ENCODE measurements at places on chromosomes 16 and 17.

DNA sequence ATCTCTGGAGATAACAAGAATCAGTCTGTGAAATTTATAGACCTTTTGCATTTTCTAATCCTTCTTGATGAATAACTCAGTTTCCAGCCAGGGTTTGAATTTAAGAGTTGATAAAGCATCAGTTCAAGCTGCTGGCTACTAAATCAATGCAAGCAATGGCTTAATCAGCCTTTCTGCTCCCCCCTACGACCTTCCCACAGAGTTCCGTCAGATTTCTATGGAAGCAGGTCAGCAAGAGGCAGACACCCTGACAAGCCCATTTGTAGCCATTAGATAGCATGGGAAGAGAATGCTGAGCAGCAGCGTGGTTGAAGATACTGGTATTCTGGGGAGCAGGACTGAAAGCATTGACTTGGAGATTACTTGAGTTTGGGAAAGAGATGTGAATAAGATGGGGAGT, 868.1 kb downstream of the KCNJ2 start:
- DNase-seq, result no peak

GRCh38 chr17:57221366-57222350, 34.7 kb upstream of the MSI2 start:
- no peak for DNase-seq

- no peak for DNase-seq
Measured at GRCh38 chr17:14448818-14449217, 147.9 kb downstream of the HS3ST3B1 start.

DNA sequence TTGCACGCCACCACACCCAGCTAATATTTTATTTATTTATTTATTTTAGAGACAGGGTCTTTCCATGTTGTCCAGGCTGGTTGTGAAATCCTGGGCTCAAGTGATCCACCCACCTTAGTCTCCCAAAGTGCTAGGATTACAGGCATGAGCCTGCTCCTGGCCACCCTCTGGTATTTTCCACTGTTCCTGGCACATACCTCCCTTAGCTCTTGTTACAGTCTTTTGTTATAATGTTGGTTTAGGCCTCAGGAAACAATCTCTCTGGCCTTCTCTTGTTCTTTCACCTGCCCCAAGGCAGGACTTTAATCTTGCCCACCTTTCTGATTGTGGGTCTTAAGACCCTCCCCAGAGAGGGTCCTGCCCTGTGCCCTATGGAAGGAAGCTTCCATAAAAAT, 3.6 kb upstream of the CYTH1 start:
- no peak for DNase-seq

DNA sequence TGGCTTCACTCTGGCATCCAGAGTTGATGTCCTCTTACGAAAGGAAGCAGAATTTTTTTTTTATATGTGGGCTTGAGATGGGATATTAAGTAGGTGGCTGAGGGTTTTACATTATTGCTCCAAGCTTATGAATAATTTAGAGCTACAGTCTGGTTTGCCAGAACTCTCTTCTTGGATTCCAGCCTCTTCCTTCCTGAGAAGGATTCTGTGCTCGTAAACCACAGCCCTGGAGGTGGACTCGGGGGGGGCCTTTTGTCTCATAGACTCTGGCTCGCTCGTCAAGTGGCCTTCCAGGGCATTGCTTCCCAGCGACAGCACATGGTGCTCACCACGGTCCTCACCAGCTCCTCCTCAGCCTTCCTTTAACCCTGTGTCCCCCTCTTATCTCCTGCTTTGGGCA, 43.2 kb downstream of the TMEM11 start:
- DNase-seq, result no peak

DNA sequence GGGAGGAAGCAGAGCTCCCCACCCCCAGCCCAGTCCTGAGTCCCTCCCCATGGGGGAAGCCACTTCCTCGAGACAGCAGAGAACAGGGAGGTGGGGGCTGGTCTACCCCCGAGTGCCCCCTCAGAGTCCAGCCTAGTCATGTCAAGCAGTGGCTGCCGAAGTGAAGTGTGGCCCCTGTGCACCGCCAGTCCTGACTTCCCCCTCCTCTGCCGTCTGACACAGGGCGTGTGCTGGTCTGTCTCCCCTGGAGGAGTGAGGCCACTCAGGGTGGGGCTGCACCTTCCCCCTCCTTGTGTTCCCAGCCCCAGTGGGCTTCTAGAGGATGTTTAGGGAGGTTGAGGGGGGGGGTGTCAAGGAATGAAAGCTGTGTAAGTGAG, 46.9 kb downstream of the MRC2 start:
- no peak for DNase-seq

DNA sequence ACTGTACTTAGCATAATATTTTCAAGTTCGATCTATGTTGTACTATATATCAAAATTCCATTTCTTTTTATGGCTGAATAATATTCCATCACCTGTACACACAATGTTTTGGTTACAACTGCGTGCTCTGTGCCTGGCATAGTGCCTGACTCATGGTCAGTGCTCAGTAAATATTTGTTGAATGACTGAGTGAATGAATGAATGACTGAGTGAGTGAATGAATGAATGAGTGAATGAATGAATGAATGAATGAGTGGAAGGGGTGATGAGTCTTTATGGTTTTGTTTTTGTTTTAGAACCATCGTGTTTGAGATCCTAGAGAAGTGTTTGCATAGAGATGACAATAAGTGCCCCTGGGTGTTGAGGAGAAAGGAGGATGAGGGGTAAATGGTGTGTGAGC, 155.3 kb downstream of the MRM1 start:
- DNase-seq, result no peak

- DNase-seq, result no peak
Measured at GRCh38 chr16:81630635-81631031, 148.5 kb upstream of the PLCG2 start.

GRCh38 chr16:83365166-83365565, 442.6 kb upstream of the HSBP1 start:
- no peak for DNase-seq

- DNase-seq, result no peak
Measured at GRCh38 chr16:75035410-75035968, 36.7 kb downstream of the ZNRF1 start.

- no peak for DNase-seq
Measured at GRCh38 chr16:21120976-21121520, 29.6 kb downstream of the DNAH3 start.

DNA sequence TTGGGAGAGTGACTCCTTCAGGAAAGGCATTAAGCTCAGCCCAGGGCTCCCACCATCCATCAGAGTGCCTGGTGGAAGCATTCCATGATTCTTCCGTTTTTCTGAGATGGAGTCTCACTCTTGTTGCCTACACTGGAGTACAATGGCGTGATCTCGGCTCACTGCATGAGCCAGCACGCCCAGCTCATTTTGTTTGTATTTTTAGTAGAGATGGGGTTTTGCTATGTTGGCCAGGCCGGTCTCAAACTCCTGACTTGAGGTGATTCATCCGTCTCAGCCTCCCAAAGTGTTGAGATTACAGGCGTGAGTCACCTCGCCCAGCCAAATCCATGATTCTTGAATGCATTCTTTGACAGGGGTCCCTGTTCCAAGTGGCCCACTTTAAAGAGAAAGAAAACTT, 23.1 kb downstream of the MIS12 start:
- DNase-seq, result no peak

DNA sequence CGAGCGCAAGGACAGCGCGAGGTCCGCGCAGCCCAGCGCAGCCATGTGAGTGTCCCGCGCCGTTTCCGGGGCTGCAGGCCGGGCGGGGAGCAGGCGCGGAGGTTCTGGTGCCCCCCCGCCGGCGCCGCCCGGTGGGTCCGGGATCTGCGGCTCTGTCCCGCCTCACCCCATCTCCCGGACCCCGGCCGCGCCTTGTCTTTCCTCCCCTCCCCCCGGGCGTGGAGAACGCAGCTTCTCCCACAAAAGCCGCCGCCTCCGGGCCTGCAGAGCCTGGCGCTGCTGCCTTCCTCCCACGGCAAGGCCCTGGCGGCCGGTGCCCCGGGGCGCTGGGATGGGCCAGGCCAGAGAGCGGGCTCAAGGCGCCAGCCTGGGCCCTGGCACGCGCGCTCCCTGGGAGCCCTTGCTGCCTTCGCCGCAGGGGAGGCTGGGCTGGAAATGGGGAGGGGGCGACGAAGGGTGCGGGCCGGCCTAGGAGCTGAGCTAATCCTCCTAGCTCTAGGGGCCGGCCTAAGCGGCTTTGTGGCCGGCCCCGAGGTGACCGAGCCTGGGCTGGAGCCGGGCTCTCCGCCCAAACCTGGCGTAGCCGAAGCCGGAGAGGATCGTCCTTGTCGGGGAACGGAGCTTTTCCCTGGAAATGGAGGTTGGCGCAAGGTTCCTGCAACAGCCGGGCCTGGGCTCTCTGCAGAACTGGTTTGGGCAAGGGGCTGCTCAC, 397 bp downstream of the RIPOR1 start:
- DNase-seq, result no peak

GRCh38 chr17:39579318-39580081, 28.2 kb downstream of the NEUROD2 start:
- DNase-seq, result no peak

DNA sequence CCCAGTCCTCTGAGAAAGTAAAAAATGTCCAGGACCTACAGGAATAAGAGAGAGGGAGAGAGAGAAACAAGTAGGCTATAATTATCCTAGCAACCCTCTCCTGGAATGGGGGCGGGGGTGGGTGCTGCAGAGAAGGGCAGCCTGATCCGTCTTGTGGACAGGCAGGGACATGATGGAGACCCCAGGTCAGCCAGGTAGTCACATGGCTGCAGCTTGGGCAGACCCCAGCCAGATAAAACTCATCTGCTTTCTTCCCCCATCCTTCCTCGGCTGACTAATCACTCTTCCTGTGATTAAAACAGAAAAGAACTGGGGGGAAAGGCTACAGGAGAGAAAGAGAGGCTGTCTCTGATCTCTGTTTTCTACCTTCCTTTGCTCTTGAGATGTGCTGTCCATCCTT, 32.6 kb downstream of the COPZ2 start:
- DNase-seq, result no peak

- DNase-seq, result no peak
Measured at GRCh38 chr17:7354262-7354843, 603 bp upstream of the TMEM95 start.

DNA sequence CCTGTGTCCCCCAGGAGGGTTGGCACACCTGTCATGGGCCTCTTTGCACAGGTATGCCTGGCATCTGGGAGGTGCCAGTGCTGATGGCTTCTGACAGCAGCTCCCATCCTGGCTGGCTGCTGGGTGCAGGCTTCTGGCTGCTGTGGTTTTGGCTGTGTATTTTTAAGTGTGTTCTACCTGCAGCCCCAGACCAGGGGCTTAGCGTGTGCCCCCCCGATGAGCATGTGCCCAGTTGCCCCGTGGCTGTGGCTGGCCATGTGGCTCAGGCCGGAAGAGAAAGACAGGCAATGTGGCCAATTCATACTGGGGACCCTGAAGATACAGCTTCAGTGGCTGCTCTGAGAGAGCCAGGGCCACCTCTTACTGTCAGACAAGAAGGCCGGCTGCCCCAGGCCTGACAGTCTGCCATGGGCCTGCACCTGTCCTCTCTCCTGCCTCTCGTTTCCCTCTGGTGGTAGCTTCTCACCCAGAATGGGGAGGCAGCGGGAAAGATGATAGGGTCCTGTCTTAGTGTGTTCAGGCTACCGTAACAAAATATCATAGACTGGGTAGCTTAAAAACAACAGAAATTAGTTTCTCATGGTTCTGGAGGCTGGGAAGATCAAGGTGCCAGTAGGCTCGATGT, 37.6 kb upstream of the LGALS9 start:
- DNase-seq, result no peak

- DNase-seq, result no peak
Measured at GRCh38 chr16:70520612-70521297, 2.6 kb downstream of the COG4 start.

DNA sequence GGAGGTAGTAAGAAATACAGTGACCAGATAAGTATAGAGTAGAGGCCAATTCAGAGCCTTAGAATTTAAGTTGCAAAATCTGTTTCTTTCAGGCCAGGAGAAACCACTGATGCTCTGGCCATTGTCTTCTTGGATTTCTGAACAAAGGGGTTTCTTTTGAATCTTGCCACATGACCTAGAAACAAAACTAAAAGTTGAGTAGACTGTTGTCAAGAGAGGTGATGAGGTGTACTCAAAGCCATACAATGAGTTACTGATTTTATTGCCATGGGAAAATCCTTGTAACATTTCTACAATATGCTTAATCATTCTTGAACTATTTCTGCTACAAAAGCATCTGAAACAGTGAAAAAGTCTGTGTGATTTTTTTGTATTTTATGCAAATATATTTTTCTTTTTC, 881.3 kb downstream of the CDH11 start:
- DNase-seq, result no peak

GRCh38 chr16:56987692-56988091, 1.7 kb upstream of the NLRC5 start:
- DNase-seq, result no peak

GRCh38 chr17:46889519-46889918, 33.4 kb upstream of the GOSR2 start:
- no peak for DNase-seq

- DNase-seq, result no peak
Measured at GRCh38 chr17:37360632-37361031, 15.2 kb upstream of the C17orf78 start.

Measured in stimulated activated CD8-positive, alpha-beta memory T cell treated with anti-CD3 and anti-CD28 coated beads, Interleukin-4, amount 100 ng/mL, for 1 hour (primary cell).